NCI-H1694 (cell line): ENCODE measurements at places on chromosomes 6 and 20.

DNA sequence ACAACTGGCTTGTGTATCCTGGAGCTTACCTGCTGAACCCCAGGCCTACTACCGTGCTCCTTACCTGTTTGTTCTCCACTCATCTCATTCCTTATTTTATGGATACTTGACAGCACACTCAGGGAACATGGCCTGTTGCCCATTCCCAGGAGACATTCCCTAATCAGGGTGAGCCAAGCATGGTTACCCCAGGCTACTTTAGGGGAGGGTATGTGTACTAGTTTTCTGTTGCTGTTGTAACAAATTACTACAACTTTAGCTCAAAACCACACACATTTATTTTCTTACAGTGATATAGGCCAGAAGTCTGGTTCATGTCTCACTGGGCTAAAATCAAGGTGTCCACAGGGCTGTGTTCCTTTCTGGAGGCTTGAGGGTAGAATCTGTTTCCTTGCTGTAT lies 15.0 kb upstream of the TRAM2 start:
- no peak for DNase-seq

DNA sequence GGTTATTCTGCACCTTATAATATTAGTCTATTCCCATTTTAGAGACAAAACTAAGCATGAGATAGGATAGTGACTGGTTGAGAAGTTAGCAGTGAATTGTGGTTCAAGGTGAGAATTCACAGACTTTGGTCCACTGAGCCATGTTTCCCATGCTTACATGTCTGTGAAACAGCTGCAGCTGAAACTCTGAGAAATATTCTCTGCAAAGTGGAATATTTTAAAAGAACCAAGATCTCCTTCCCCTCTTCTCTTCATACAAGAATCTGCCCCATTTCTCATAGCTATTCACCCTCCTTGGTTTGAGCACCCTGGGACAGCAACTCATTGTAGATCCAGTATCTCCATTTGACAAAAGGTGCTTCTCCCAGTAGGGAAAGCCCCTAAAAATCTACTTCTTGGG lies 70.2 kb upstream of the TMEM170B start:
- DNase-seq: no peak

GRCh38 chr6:122012578-122012977 lies 386.9 kb upstream of the HSF2 start:
- no peak for DNase-seq

DNA sequence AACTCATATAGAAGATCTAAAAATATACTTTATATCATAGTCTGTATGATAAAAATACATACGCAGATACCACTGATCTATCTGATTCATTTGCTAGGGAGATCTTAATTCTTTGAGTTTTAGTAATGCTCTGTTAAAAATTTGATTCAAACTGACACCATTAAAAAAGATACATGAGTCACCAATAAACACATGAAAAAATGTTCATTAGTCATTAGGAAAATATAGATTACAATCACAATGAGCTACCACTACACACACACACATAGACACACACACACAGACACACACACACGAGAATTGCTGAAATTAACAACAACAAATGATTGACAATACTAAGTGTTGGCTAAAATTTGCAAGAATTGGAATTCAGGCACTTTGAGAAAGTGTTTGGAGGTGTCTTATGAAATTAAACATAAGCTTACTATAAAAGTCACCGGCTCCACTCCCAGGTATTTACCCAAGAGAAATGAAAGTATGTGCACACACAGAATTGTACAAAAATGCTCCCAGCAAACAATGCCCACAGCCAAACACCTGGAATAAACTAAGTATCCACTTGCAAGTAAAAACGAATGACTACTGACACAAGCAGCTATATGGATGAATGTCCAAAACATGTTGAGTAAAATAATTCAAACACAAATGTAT lies 117.7 kb upstream of the GGTLC1 start:
- no peak for DNase-seq

DNA sequence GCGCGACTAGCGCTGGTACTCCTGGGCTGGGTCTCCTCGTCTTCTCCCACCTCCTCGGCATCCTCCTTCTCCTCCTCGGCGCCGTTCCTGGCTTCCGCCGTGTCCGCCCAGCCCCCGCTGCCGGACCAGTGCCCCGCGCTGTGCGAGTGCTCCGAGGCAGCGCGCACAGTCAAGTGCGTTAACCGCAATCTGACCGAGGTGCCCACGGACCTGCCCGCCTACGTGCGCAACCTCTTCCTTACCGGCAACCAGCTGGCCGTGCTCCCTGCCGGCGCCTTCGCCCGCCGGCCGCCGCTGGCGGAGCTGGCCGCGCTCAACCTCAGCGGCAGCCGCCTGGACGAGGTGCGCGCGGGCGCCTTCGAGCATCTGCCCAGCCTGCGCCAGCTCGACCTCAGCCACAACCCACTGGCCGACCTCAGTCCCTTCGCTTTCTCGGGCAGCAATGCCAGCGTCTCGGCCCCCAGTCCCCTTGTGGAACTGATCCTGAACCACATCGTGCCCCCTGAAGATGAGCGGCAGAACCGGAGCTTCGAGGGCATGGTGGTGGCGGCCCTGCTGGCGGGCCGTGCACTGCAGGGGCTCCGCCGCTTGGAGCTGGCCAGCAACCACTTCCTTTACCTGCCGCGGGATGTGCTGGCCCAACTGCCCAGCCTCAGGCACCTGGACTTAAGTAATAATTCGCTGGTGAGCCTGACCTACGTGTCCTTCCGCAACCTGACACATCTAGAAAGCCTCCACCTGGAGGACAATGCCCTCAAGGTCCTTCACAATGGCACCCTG lies 1.6 kb downstream of the TPBG start:
- DNase-seq: no peak

- DNase-seq: no peak
Observed at GRCh38 chr6:41049521-41049920, 3.5 kb upstream of the APOBEC2 start.

DNA sequence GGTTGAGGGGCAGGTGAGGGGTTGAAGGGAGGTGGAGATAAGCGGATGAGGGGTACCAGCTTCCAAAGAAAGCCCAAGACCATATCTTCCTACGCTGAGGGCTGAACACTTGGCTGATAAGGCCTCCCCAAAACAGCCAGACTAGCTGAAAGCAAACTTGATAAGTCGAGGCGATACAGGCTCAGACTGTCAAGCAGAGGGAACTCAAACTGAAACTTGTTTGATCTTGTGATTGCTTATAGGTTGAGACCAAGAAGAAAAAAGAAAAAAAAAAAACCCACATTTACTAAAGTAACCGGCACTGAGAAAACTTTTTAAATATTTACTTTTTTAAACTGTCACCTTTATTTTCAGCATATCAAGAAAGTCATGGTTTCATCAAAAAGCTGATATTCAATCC lies 73.6 kb downstream of the TRERF1 start:
- no peak for DNase-seq
